Naive thymus-derived CD8-positive, alpha-beta T cell (primary cell): ENCODE measurements at places on chromosomes 5 and 9. TPM values are rescaled to one million over a fixed set of nuclear protein-coding genes. Genes with fewer than 3 reads are reported as not detected.

ADGRD2 gene
- total RNA-seq: not detected

FRMD3 gene
- total RNA-seq: 0.52 TPM

CD74 gene
- 293 TPM for total RNA-seq

INSL4 gene
- total RNA-seq: not detected

DBH gene
- not detected for total RNA-seq

TAF11L5 gene
- not detected for total RNA-seq

PDE8B gene
- total RNA-seq: not detected

PKD2L2 gene
- not detected for total RNA-seq

FOXD4L6 gene
- not detected for total RNA-seq

DDX4 gene
- total RNA-seq: not detected

BASP1 gene
- total RNA-seq: 2.4 TPM

SPATA9 gene
- not detected for total RNA-seq

ENHO gene
- not detected for total RNA-seq

TLN1 gene
- total RNA-seq: 233 TPM

SCGB3A1 gene
- 40.1 TPM for total RNA-seq

ECSCR gene
- total RNA-seq: not detected

NLN gene
- total RNA-seq: 4.4 TPM

GNA14 gene
- total RNA-seq: not detected

WDR38 gene
- total RNA-seq: not detected

SPAAR gene
- not detected for total RNA-seq

NDUFS4 gene
- 33.8 TPM for total RNA-seq

PCDHGB1 gene
- 0.19 TPM for total RNA-seq

CENPP gene
- 4.4 TPM for total RNA-seq

GABRA1 gene
- total RNA-seq: not detected

GABBR2 gene
- not detected for total RNA-seq

NINJ1 gene
- 35.6 TPM for total RNA-seq

SLC30A5 gene
- 42.0 TPM for total RNA-seq

PGGT1B gene
- 36.4 TPM for total RNA-seq

OBP2B gene
- total RNA-seq: not detected
